Sciatic nerve (tissue), 2 donors: ENCODE measurements at places on chromosomes 2 and 18. TPM values are rescaled to one million over a fixed set of nuclear protein-coding genes. Genes with fewer than 3 reads are reported as not detected.

IFIH1 gene
- total RNA-seq, result 21.0 TPM

PAX3 gene
- total RNA-seq, result not detected

TUBA3E gene
- not detected for total RNA-seq

DIPK1C gene
- 1.4 TPM for total RNA-seq

CYRIA gene
- total RNA-seq, result 16.7 TPM

KCNF1 gene
- 0.94 TPM for total RNA-seq

GPR45 gene
- total RNA-seq, result not detected

PCARE gene
- 0.53 TPM for total RNA-seq

ANKRD30BL gene
- not detected for total RNA-seq

GPR55 gene
- 0.18 TPM for total RNA-seq

C1QL2 gene
- not detected for total RNA-seq

FLACC1 gene
- 5.4 TPM for total RNA-seq
